ENCODE measurements at places on chromosomes 7 and 10.

- no peak for DNase-seq
Observed at GRCh38 chr7:10703981-10704380, 269.7 kb upstream of the PHF14 start.

DNA sequence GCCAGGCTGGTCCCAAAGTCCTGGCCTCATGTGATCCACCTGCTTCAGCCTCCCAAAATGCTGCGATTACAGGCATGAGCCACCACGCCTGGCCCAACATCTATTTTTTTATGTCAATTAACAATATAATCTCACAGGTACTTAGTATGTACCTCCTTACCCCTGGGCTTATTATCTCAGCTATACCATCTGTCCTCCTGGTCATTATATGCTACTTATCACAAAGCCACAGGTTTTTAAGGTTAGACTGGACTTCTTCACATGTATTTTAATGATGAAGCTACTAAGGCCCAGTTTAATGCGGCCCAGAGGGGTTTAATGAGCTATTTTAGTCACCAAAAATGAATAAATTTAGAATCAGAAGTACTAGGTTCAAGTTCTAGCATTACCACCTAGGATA is 3.4 kb downstream of the NSUN6 start:
- DNase-seq, result no peak

DNA sequence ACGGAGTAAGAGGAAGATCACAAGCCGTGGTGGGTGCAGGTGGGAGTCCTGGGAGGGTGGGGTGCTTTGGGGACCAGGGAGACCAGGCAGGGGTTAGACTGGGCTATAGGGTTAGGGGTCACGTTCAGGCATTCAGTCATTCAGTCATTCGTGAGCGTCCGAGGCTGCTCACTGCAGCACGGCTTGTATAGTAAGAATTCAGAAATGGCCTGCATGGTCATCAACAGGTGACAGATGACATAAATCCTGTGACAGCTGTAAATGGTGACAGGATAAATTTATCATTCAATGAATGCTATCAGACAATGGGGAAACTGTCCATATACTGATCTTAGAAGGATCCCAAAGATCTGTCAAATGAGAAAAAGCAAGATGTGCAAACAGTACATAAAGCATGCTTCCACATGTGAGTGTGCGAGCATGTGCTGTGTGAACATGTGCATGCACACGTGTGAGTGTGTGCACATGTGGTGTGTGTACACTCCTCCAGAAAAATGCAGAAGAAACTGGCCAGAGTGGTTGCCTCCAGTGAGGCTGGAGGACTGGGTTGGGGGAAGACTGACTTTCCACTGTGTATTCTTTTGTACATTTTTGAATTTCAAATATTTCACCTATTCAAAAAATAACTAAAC is 32.0 kb upstream of the SMARCD3 start:
- DNase-seq, result no peak

GRCh38 chr7:122468945-122469344 is 164.4 kb upstream of the FEZF1 start:
- DNase-seq, result no peak

- no peak for DNase-seq
Observed at GRCh38 chr10:78155722-78156121, 122.1 kb downstream of the RPS24 start.

DNA sequence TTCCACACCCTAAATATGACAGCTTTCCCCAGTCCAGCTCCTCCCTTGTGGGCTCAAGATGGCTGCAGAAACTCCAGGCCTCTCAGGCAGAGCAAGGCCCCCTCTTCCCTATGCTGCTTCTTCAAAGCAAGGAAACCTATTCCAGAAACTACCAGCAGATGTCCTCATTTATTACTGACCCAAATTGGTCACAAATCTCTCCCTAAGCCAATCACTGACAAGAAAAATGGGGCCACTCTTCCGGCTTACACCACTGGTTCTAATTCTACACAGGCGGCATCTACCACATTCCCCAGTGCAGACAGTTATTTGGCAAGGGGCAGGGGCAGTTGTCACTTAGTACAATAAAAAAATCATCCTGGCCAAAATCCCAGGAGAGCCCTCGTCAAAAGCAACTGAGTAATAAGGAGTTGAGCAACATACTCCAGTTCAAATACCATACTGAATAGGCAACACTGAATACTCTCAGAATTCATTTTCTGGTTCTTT is 150.4 kb downstream of the SFMBT2 start:
- DNase-seq, result peak; percentile 85

DNA sequence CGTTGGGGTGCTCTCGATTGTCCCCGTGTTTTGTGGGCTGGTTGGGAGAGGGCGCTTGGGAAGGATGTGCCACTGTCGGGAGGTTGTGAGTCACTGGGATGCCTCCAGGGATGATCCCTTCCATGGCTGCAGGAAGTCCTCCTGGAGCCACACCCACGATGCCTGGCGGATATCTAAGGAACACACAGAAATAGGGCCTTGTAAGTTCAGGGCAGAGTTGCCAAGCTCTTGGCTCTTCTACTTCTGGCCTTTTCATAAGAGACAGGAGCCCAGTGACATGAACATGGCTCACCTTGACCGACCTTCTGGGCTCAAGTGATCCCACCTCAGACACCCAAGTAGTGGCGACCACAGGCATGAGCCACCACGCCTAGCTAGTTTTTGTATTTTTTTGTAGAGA is 47.6 kb downstream of the ZRANB1 start:
- DNase-seq, result no peak

All from cerebellar cortex (tissue), 1 donor.